NCI-H524 (cell line): ENCODE measurements at places on chromosomes 5 and 9.
A peak's percentile ranks its signal among the peaks of the same experiment; 100 is the strongest.

DNA sequence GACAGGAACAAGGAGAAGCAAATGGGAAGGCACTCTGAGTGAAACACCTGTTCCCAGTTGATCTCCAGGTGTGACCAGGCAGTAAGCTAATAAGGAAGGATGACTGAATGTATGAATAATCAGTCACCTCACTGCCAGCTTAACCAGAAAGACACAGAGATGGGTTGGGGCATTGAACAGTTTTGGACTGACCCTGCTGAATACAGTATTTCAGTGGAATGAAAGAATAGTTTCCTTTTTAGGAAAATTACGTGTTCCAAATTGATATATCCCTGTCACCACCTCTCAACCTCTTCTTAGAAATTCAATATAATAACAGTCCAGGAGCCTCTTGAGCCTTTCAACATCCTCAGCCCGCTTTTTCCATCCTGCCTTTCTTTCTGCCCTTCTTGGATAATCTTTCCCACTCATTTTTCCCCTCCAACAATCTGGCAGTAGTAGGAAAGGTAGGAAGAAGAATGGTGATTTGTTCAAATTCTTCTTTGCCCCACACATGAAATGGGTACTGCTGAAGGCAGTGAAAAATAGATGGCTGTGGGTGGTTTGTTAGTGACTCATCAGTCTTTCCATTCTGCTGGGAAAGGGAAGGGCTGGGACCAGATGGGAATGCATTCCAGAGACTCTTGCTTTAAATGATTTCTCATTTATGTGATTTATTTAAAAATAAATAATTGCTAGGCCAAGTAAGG is 117.9 kb downstream of the ZSWIM6 start:
- DNase-seq, result no peak

DNA sequence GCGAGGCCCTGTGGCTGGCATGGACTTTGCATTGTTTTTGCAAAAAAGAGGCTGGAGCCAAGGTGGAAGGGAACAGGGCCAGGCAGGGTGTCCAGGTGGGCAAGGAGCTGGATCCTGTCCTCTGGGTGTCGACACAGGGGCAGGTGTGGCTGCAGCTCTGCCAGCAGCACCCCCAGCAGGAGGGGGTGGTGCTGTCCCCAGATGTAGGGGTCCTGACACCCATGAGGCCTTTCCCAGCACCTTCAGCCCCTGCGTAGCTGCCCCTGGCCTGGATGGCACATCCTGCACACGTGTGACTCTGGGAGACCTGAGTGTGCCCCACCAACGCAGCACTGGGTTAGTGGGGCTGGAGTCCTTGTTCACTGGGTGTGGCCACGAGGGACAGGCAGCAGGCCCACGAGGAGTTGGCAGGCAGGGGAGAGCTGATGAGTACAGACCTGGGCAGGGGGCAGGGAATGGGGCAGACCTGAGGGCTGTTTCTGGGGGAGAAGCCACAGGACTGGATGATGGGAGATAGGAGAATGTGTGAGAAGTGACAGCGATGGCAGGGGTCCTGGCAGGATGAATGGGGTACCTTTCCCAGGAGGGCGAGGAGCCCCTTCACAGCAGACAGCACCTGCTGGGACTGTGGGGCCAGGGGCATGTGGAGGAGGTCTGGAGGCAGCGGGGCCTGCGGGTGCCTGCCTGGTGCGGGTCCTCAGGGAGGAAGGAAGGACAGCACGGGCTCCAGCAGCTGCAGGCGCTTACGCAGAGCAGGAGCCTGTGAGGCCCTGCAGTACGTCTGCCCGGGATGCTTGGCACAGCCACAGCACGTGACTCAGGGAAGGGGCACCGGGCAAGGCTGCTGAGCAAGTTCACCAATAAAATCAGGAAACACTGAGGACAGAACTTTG is 3.6 kb upstream of the RASGEF1C start:
- DNase-seq, result no peak

GRCh38 chr5:30347858-30348257 is 845.6 kb upstream of the CDH6 start:
- no peak for DNase-seq

DNA sequence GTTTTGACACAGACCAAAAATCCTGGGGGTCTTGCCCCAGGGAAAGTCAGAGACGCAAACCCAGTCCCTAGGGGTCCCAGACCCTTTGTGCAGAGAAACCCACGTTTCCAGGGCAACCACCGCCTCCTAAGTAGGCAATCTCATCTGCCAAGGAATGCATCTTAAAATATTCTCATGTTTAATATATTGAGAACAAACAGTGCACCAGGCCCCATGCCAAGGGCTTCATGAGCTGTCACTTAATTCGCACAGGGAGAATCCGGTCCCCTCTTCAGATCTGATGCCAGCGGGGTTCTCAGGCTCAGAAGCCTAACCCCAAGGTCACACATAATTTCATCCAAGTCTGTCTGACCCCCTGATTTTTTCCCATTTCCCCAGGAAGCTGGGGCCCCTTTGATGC is 28.8 kb downstream of the CPLX2 start:
- DNase-seq, result no peak

- no peak for DNase-seq
Measured at GRCh38 chr9:5561828-5562488, 51.6 kb downstream of the PDCD1LG2 start.

DNA sequence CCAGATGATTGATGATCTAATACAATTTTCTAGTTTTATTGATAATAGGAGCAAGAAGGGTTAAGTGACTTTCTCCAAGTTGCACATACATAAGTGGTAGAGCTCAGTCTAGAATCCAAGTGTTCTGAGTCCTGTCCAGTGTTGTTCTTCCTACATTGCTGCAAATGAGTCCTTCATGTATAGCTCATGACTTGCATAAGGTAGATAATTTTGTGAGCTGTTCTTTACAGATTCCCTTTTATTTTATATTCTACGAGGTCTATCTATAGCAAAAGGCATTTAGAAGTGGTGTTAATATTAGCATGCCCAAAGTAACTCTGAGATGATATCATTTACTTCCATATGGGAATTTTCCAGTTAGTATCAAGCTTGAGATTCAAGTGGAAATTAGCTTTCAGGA is 20.0 kb downstream of the MRPS30 start:
- DNase-seq, result no peak

DNA sequence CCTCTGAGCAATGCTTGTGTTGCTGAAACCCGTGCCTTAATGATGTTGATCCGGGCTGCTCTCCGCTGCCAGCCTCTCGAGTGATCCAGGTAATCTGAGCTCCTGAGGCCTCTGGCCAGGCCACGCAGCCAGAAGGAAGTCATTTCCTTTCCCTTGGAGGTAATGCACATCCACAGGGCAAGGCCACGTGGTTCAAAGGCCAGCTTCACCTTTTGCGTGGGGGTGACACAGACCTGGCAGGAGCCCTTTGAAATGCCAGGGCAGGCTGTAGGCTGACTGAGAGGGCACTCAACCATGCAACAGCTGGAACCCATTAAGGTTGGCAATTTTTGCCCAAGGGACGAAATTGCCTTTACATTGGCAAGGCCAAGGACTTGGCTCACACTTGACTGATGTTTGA is 80.4 kb downstream of the LIX1 start:
- no peak for DNase-seq

- DNase-seq, result no peak
Measured at GRCh38 chr5:112996830-112997374, 20.3 kb downstream of the DCP2 start.

DNA sequence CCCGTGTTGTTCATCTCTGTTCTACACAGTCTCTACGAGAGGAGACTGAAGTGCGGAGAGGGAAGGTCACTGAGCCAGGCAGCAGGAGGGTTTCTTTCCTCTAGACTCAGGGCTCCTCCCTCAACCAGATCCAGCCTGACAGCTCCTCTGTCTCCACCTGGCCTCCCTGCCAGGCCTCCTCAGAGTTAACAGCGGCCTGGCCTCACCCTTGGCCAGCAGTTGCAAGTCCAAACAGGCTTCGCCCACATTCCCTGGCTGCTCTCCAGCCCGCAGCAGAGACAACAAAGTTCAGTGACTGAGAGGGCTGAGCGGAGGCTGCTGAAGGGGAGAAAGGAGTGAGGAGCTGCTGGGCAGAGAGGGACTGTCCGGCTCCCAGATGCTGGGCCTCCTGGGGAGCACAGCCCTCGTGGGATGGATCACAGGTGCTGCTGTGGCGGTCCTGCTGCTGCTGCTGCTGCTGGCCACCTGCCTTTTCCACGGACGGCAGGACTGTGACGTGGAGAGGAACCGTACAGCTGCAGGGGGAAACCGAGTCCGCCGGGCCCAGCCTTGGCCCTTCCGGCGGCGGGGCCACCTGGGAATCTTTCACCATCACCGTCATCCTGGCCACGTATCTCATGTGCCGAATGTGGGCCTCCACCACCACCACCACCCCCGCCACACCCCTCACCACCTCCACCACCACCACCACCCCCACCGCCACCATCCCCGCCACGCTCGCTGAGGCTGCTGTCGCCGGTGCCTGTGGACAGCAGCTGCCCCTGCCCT is at the start of gene HRCT1:
HRCT1 (plus strand) TSS at position 291 of the 768 bp plus-strand sequence; CDS start at position 377, 86 bp downstream.
- peak; percentile 6 for DNase-seq

- DNase-seq, result no peak
Measured at GRCh38 chr5:79107020-79107796, 4.4 kb upstream of the BHMT start.

DNA sequence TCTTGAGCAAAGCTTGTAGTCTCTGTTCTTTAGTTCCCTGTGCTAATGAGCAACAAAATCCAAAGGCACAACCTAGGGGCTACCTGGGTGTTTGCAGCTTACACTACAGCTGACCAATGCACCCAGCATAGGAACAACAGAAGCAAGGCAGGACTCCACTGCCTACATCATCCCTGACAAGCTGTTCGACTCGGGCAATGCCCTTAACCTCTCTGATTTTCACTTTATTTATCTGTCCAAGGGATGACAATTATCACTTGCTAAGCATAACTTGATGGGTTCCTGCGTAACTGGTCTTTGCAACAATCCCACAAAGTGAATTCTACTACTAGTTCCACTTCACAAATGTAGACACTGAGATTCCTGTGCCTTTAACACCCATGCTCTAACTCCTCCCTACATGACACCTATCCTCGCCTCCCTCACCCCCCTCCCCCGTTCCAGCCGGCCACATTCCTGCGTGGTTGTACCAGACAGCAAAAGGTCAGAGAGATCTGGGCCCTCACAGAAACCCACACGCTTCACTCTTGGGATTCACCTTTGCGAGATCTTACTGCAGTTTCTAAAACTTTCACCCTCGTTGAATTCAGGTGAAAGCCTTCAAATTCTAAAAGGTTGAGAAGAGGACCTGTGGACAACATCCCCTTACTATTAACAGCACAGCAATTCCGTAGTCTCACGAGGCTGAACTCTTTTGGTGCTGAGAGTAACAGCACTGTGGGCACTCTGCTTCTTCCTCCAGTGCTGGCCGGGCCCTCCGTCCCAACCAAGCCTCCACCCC is 995 bp downstream of the IPPK start:
- DNase-seq, result no peak

GRCh38 chr9:89676281-89676680 is 71.5 kb downstream of the GADD45G start:
- DNase-seq, result peak; percentile 20

GRCh38 chr9:20640331-20641187 is 18.3 kb upstream of the MLLT3 start:
- peak; percentile 71 for DNase-seq

DNA sequence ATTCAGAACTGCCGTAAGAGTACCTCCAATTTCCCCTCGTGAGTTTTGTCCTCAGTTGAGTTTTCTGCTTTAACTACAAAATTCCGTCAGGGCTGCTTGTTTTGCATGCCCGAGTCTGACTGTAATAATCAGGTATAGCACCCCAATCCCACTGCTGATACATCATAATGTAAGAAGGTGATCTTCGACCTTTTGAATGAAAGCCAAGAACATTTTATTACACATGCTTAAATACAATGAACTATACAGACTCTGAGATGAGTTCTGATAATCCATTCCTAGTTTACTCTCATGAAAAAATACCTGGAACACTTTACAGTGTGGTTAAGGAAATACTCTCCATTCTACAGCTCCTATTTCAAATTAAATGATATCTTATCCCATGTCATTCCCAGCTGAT is 49.2 kb upstream of the TSLP start:
- no peak for DNase-seq

- peak; percentile 9 for DNase-seq
Measured at GRCh38 chr5:80275347-80275746, 19.5 kb upstream of the SERINC5 start.

DNA sequence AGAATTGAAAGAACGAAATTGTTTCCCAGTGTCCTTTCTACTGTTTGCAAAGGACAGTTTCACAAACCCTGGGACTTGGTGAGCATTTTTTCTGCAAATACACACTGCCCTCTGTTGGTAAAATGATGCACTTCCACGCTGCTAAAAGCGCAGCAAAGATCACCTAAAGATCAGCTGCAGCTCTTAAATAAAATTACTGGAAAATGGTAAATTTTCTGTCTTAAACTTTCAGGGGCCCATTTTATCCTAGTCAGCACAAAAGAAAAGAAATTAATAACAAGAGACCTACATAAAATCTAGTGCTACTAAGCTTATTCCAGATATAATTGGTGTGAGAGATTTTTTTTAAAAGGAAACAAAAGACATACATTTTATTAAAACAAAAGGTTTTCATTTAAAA is 566.0 kb downstream of the CAAP1 start:
- DNase-seq, result peak; percentile 23

- DNase-seq, result no peak
Measured at GRCh38 chr5:33939556-33940262, 3.5 kb downstream of the RXFP3 start.

- DNase-seq, result no peak
Measured at GRCh38 chr5:50855001-50855400, 188.6 kb downstream of the PARP8 start.

- peak; percentile 92 for DNase-seq
Measured at GRCh38 chr5:87029951-87030350, 237.7 kb upstream of the RASA1 start.

GRCh38 chr5:79227484-79228025 is 8.4 kb upstream of the JMY start:
- no peak for DNase-seq

DNA sequence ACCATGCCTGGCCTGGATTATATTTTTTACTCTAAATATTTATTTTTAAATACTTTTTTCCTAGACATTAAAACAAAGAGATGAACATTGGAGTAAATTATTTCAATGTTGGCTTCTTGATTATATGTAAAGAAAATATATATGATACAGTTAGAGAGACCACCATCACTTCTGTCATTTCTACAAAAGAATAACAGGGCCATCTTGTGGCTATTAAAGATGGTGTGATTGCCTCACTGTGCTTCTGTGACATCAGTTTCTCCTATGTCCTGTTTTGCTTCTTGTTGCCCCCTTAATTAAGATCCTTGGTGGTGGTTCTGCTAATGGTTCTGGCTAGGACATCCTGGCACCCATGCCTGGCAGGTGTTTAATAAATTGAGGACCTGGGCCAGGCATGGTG is 32.9 kb downstream of the NDFIP1 start:
- no peak for DNase-seq

- no peak for DNase-seq
Measured at GRCh38 chr5:151100681-151101080, 19.8 kb upstream of the TNIP1 start.
